ENCODE measurements at places on chromosomes 6 and 20. TPM values are rescaled to one million over a fixed set of nuclear protein-coding genes. Genes with fewer than 3 reads are reported as not detected.
A peak's percentile ranks its signal among the peaks of the same experiment; 100 is the strongest.

Gene CD93
- total RNA-seq = 21.5 TPM

DNA sequence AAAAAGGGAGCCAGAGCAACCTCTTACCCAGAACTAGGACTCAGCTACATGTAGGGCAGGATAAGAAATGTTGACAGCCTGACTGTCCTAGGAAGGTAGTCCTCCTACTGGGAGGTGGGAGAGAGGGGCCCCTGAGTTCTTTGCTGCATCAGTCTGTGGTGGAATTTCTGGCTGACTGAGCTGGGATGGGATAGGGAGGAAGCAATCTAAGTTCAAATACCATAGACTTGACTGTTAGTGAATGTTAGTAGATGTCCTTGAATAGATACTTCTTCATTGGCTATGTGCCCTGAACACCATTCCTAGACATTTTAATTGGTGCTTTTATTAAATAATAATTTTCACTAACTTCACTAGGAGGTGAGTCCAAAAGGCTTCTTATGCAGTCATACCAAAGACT, 1343.6 kb upstream of the CITED2 start:
- H3K36me3 ChIP-seq = no peaks in the 10 kb centered on the region
- H3K4me1 ChIP-seq = no peaks in the 10 kb centered on the region
- H3K27ac ChIP-seq = no peak overlapping the region
- H3K27me3 ChIP-seq = no peaks in the 10 kb centered on the region
- no peak overlapping the region for H3K4me3 ChIP-seq

GRCh38 chr6:2844008-2844407, 2.3 kb upstream of the SERPINB1 start:
- no peaks in the 10 kb centered on the region for H3K36me3 ChIP-seq
- H3K27ac ChIP-seq = no peak overlapping the region
- peaks cover 3% of the 10 kb centered on the region for H3K4me1 ChIP-seq
- H3K27me3 ChIP-seq = no peaks in the 10 kb centered on the region

DNA sequence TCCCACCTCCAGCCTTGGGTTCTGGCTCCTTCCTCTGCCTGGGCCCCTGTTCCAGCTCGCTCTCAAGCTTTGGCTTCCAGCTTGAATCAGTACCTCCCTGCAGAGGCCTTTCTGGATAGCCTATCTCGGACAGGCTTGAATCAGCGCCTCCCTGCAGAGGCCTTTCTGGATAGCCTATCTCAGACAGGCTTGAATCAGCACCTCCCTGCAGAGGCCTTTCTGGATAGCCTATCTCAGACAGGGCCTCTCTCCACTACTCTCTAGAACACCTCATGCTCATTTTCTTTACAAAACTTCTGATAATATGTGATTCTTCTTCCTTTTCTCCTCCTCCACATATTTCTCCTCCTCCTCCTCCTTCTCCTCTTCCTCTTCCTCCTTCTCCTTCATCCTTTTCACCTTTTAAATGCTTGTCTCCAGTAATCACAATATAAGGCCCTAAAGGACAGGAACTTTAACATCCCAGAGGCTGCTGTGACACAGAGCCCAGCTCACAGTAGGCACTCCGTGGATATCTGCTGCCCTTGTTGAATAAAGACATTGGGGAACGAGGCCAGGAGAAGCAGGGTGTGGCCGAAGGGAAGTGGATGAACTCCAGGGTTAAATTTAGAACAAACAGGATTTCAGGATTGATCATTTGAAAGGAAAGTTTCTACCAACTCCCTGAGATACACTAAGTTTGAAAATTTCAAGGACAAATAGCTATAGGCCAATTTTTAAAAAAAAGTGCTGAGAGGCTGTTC, 9.3 kb upstream of the RPS6KA2 start:
- no peak overlapping the region for H3K4me3 ChIP-seq
- no peaks in the 10 kb centered on the region for H3K36me3 ChIP-seq
- no peaks in the 10 kb centered on the region for H3K27me3 ChIP-seq
- no peak for DNase-seq
- no peaks in the 10 kb centered on the region for H3K4me1 ChIP-seq
- H3K27ac ChIP-seq = no peak overlapping the region

GRCh38 chr20:64099880-64100565, 7.3 kb downstream of the NPBWR2 start:
- H3K4me3 ChIP-seq = no peak overlapping the region
- H3K27ac ChIP-seq = no peak overlapping the region
- peaks cover 5% of the 10 kb centered on the region for H3K4me1 ChIP-seq

- H3K4me1 ChIP-seq = peaks cover 6% of the 10 kb centered on the region
- H3K27me3 ChIP-seq = no peaks in the 10 kb centered on the region
- peak; percentile 91 for DNase-seq
- H3K27ac ChIP-seq = peak overlapping the region; percentile 36
- H3K4me3 ChIP-seq = no peak overlapping the region
Observed at GRCh38 chr6:44217332-44218143, 812 bp downstream of the MYMX start.

- no peak overlapping the region for H3K4me3 ChIP-seq
Observed at GRCh38 chr20:51522207-51522606, 20.3 kb downstream of the NFATC2 start.
